ENCODE measurements at places on chromosomes 13 and 19.

- DNase-seq, result no peak
These were observed 120.7 kb upstream of the SOX1 start for GRCh38 chr13:111946214-111946613.

GRCh38 chr13:23140492-23140891 lies 40.3 kb upstream of the SGCG start:
- DNase-seq, result no peak

DNA sequence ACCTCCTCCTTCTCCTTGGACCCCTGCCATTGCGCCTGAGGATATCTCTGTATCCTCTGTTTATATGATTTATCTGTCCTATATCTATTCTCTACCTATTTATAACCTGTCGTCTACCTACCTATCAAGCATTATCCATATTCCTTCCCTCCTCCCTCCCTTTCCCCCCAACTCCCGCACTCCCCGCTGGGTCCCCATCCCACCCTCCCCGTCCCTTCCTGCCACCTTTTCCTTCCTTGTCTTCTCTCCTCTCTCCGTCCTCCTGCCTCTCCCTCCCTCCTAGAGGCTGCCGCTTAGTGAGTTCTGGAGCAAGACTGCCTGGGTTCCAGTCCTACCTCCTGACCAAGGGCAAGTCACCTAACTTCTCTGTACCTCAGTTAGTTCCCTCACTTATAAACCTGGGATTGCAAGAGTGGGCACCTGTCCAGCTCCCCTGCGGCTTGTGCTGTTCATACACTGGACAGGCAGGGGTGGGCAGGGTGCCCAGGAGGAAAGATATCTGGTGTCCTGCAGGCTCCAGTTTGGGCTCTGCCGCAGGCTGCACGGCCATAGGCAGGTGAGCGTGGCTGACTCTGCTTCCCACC lies 16.1 kb downstream of the TTYH1 start:
- no peak for DNase-seq

- peak; percentile 74 for DNase-seq
These were observed 5.5 kb upstream of the MAMSTR start for GRCh38 chr19:48724796-48725753.

DNA sequence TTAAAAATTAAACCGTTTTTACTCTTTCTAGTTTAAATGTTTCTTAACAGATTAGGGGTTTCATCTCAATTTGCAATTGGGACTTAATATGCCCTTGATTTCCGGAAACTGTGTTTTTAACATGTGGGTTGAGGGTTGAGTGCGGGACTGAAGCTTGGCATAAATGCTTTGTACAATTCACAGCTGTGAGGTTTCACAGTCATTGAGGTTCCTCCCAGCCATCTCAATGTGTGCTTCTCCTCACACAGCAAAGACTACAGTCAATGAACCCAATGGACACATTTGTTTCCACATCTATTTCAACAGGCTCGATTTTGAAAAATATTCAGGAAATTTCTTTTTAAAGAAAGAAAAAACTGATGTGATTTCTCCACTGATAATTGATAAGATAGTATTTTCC lies 328.6 kb downstream of the TBC1D4 start:
- DNase-seq, result no peak

DNA sequence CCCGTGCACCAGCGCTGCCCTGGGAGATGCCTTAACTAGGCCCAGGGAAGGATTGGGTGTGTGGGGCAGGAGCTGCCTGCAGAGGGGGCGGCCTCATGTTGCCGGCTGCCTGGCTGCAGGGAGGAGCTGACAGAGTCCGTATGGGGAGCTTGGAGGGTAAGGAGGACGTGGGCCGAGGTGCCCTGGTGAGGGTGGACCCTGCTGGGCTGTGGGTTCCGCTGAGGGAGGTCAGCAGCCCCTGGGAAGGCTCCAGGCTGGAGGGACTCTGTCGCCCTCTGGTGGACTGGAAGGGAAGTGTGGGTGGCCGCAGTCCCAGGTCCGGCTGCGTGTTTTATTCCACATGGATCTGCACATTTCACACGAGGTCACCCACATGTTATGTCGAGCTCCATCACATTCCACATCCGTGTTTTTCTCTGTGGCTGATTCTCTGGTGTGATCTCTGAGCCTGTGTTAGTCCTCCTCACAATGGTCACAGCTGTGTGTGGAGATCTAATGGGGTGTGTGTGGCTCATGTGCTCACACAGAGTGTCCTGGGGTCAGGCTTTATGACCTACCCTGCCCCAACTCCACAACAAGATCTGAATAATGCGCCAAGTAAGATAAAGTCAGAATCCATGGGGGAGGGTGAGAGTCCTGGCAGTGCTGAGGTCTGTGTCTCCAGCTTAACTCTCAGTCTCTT lies 1.8 kb upstream of the CEACAM8 start:
- DNase-seq, result peak; percentile 22

DNA sequence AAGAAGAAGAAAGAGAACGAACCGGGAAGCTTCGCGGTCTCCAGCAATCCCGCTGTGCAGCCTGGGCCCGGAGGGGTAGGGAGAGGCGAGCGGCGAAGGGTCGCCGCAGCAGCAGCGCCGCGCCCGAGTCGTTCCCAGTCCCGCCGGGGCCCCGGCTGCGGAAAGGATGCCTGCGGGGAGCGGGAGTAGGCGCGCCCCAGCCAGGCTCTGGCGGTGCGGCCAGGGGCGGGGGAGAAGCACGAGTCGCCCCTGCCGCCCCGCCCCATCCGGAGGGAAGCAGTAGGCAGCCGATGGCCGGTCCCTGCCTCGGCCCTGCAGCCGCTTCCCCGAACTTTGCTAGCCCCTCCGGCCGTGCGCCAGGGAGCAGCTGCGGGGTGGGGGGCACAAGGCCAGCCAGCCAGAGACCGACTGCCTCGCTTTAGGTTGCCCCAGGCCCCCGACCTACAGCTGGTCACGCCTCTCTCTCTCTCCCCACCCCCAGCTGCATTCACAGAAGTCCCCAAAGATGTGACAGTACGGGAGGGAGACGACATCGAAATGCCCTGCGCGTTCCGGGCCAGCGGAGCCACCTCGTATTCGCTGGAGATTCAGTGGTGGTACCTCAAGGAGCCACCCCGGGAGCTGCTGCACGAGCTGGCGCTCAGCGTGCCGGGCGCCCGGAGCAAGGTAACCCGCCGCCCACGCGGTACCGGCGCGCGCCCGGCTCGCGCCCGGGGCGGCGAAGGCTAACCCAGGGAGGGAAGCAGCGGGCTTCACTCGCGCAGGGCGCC lies 1.1 kb downstream of the VSTM2B start:
- DNase-seq, result no peak

- no peak for DNase-seq
These were observed 16.4 kb downstream of the MAB21L1 start for GRCh38 chr13:35460061-35460460.

Measured in naive thymus-derived CD4-positive, alpha-beta T cell (primary cell).